Astrocyte (in vitro differentiated cells and primary cell): ENCODE measurements at places on chromosomes 2 and 18. TPM values are rescaled to one million over a fixed set of nuclear protein-coding genes. Genes with fewer than 3 reads are reported as not detected.

CRYGC gene
- total RNA-seq, result not detected in 2 replicates

- H3K4me3 ChIP-seq, result no peak overlapping the region
- H3K27me3 ChIP-seq, result no peaks in the 10 kb centered on the region
- peaks cover 15% of the 10 kb centered on the region for H3K4me1 ChIP-seq
- no peak overlapping the region for H3K27ac ChIP-seq
- no peak for DNase-seq
Observed at GRCh38 chr2:98478088-98478551, 33.5 kb downstream of the INPP4A start.

- no peak overlapping the region for H3K4me3 ChIP-seq
- H3K4me1 ChIP-seq, result no peaks in the 10 kb centered on the region
- no peak overlapping the region for H3K27ac ChIP-seq
- no peaks in the 10 kb centered on the region for H3K27me3 ChIP-seq
- H3K36me3 ChIP-seq, result no peaks in the 10 kb centered on the region
- DNase-seq, result no peak
Observed at GRCh38 chr2:36128359-36128758, 227.2 kb upstream of the CRIM1 start.

RFTN2 gene
- total RNA-seq, result 7.1 and 8.1 TPM in 2 replicates

C2orf66 gene
- total RNA-seq, result 0.29 and 0.54 TPM in 2 replicates
